ENCODE measurements at places on chromosomes 13 and 19. TPM values are rescaled to one million over a fixed set of nuclear protein-coding genes. Genes with fewer than 3 reads are reported as not detected.

ZNF888 gene
- total RNA-seq, result 5.3 TPM

DUXA gene
- not detected for total RNA-seq

CLDND2 gene
- total RNA-seq, result not detected

ARHGAP33 gene
- total RNA-seq, result 20.6 TPM

TNFSF9 gene
- total RNA-seq, result 1.0 TPM

RFPL4AL1 gene
- total RNA-seq, result not detected

GGACT gene
- 4.0 TPM for total RNA-seq

RYR1 gene
- total RNA-seq, result 8.4 TPM

ZNF135 gene
- total RNA-seq, result 12.4 TPM

RGS9BP gene
- 0.72 TPM for total RNA-seq

TMEM205 gene
- total RNA-seq, result 202 TPM

CRX gene
- total RNA-seq, result not detected

IL12RB1 gene
- total RNA-seq, result not detected

KIRREL2 gene
- not detected for total RNA-seq

N4BP2L1 gene
- total RNA-seq, result 31.3 TPM

KCNRG gene
- total RNA-seq, result 3.6 TPM

CA11 gene
- total RNA-seq, result 8.8 TPM

Measured in suprapubic skin (tissue), 4 donors.